HL-60 (cell line): ENCODE measurements at places on chromosomes 11 and 22.
A peak's percentile ranks its signal among the peaks of the same experiment; 100 is the strongest.

DNA sequence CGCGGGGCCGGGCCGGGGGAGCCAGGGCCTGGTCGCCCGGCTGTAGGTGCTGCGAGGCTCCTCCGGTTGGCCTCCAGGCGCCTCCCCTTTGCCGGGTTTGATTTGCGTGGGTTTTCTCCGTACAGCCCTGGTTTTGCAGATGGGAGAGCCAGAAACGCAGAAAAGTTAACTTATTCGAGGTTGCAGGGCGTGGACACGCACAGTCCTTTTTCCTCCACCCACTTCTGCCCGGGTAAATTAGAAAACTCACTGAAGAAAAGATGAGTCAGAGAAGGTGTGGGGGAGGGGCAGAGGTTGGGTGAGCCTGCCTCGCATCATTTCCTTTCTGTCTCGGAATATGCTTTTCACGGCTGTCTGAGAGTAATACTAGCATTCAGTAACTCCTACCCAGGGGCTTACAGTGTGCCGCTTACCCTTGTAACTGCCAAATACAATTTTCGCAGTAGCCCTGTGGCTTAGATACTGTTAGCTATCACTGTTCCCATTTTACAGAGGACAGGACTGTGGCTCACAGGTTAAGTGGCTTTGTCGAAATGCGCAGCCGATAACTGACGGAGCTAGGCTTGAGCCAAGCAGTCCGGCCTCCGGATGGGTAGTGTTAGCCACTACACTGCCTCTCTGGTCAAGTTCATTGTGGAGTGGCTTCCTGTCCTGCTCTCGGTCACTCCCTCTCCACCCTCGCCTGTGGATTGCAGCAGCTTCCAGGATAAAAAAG, 812 bp downstream of the FADD start:
- peak; percentile 84 for DNase-seq

DNA sequence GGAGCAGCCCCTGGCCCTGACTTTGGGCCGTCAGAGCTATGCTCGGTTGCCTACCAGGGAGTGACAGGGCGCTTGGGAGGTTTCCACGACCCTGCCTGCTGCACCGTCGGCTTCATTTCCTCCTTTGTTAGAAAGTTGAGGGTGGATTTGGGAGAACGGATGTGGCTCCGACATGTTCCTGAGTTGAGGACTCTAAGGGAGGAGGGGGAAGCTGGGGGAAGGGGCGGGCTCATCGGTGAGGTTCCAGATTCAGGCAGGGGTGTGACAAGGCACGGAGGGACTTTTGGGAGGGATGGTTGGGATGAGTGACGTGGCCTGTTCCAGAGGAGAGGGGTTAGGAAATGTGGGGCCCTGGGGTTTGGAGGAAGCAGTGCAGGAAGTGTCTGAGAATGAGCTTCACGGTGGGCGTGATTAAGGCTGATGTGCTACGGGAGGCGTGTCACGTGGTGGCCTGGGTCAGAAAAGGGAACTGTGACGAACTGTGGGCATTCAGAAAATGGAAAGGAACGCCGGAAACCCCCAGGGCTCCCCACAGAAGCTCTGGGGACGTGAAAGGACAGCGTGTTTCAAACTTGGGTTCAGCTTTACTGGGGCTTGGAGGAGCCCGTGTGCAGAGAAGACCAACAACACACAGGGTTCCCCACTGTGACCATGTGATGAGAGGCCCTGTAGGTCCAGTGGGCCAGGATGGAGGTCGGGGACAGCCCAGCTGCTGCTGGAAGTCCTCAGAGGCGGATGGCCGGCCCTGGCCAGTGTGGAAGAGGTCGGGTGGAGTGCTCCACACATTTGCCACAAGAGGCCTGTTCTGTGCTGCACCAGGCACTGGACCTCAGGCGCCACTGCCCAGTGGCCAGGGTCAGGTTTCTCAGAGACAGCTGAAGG, 2.8 kb downstream of the PARVB start:
- DNase-seq = peak; percentile 92

DNA sequence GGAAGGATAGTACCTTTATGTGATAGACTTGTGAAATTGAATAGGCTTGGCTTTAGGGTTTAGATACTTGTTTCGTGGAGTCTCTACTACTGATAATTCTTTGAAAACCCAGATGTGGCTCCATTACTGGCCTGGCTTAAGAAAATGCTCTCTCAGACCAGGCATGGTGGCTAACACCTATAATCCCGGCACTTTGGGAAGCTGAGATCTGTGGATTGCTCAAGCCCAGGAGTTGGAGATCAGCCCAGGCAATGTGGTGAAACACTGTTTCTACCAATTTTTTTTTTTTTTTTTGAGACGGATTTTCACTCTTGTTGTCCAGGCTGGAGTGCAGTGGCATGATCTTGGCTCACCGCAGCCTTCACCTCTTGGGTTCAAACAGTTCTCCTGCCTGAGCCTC, 40.9 kb downstream of the ATG13 start:
- DNase-seq = peak; percentile 42

DNA sequence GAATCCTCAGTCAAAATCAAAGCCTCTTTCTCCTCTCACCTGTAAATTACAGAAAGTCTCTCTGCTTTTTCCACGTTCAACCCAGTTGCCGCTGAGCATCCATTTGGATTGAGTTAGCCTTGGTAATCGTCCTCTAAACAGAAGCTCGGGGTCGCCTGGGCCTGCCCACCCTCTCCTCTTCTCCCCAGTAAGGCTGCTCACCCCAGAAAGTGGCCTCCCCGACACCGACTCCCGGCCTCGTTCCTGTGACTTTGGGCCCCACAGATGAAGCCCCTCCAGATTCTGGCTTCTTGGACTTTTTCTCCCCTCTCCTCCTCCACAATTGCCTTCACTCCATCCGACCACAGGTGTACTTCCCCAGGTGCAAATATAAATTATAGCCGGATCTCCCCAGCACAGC, 1500.0 kb downstream of the BRD1 start:
- no peak for DNase-seq

GRCh38 chr11:112534208-112534607, 273.5 kb upstream of the PLET1 start:
- no peak for DNase-seq

DNA sequence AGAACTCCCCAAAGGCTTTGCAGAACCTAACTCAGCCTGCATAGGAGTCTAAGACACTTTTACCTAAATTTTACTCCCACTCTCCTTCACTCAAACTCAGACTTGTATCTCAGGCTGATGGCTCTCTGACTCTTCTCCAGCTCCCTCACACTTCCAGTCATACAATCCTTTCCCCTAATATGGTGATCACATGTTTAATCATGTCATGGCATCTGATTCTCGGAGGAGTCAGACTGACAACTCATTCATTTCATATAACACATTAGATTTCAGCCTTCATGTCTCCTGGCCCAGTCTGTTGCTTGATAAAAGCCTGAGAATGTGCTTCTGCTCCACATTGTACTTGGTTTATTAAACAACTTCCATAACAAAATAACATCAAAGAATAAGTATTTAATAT, 1503.9 kb upstream of the TENM4 start:
- DNase-seq = no peak

DNA sequence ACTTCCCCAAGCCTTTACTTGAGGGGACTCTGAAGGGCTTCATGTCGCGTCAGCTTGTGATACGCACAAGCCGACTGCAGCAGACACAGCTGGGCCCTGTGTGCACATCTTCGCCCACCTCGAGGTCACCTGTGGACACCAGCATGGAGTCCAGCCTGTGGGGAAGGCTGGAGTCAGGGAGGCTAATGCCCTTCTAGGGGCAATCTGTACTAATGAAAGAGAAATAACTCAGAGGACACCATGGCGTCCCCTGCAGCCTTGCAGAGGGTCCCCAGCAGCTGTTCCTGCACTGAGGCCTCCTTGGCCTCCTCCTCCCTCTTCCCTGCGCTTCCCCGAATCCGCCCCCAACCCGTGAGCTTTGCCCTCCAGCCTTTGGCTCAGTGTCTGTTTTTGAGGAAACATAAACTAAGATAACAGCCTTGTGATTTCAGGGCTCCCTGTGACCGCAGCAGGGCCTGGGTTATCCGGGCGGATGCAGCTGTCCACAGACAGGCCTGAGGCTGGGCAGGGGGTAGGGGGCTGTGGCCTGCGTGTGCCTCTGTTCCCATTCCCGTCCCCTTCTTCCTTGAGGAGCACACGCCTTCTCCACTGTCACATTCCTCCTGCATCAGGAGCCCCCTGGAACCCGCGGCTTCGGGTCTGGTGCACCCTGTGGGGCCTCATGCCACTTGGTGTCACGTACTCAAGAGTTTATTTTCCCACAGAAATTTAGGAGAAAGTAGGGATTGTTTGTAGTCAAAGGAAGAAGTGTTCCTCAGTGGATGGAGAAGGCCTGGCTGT, 25.0 kb downstream of the KRTAP5-5 start:
- no peak for DNase-seq

- no peak for DNase-seq
Observed at GRCh38 chr11:97033178-97033577, 643.4 kb downstream of the JRKL start.

DNA sequence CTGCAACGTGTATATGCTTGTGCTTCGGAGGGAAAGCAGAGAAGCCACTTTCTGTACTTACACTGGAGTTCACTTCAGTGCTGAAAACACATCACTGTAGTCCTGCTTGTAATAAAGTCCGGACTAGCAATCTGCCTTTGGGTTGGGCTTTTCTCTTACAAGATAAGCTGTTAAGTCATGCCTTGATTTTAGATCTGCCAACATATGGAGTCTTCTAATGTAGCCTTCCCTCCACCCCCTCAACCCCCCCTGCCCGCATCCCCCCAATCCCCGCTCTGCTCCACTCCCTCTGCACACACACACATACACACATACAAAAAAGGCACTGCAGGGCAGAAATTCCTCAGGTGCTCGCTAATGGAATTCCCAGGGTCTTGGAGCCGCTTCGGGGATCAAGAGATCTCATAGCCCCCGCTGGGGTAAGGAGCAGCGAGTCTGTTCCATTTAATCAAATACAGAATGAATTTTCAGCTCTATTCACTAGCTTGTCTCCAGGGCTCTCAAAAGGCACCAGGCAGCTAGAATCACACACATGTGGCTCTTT, 3.4 kb downstream of the CDON start:
- no peak for DNase-seq

DNA sequence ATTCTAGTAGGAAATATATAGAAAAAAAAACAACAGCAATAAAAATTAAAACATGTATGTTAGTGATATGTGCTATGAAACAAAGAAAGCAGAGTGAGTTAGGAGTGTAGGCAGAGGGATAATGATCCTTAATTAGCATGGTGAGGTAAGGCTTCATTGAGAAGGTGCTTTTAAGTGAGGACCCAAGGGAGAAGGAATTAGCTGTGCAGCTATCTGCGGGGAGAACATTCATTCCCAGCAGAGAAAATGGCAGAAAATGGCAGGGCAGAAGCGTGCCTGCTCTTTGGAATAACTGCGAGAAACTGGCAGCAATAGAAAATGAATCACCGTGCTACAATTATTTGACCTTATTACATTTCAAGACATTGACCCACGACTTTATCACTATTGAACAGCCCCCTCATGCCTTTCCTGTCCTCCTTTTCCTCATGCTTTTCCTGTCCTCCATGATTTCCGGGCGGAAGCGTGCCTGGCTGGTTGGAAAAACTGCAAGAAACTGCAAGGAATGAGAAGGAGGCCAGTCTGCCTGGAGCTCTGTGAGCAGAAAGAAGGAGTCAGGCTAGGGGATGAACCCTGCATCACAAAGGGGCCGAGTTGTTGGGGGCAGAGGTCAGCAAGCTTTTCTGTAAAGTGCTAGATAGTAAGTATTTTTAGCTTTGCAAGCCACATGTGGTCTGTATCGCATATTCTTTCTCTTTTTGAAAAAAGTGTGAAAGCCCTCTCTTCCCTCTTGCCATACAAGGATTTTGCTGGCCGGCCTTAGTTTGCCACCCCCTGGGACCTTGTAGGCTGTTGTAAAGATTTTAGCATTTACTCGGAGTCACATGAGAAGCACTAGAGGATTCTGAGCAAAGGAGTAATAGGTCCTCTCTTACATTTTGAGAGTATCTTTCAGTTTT, 37.1 kb upstream of the SWAP70 start:
- DNase-seq = no peak

DNA sequence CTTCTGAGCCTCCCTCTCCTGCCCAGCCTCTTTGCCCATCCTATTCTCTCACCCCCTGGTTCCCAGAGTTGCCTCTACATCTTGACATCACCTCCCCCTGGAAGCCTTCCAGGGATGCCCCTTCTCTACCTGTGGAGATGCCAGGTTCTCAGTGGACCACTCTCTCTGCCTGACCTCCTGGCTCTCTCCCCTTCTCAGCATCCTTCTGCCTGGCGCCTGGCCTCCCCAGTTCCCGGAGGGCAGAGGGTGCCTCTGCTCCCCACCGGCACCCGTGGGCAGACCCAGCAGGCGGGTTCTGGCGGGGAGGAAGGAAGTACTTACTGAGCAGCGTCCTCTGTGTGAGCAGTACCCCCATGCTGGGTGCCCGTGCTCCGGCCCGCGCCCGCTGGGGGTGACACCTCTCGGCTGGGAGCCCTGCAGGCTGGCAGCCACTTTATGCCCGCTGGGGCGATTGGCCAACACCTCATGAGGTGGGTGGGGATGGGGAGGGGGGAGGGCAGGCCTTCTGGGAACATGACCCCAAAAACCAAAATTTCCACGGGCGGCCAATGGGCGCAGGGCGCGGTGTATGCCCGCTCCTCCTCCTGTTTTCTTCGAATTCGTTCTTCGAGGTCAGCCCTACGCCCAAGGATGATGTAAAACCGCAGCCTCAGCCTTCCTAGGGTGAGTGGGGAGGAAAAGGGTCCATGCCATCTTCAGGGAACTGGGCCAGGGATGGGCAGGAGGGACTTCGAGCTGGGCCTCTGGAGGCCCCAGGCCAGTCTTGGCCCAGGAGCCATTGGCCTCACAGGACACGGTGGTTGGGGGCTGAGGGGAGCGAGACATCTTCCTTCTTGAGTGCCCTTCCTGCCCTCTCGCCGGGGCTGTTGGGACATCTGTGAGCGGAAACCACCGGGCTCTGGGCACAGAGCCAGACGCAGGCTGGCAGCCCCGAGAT, at the start of gene OSM:
Gene OSM (minus strand): TSS at position 407 of the 937 bp plus-strand sequence. CDS start 52 bp downstream, at position 355.
- peak; percentile 75 for DNase-seq

DNA sequence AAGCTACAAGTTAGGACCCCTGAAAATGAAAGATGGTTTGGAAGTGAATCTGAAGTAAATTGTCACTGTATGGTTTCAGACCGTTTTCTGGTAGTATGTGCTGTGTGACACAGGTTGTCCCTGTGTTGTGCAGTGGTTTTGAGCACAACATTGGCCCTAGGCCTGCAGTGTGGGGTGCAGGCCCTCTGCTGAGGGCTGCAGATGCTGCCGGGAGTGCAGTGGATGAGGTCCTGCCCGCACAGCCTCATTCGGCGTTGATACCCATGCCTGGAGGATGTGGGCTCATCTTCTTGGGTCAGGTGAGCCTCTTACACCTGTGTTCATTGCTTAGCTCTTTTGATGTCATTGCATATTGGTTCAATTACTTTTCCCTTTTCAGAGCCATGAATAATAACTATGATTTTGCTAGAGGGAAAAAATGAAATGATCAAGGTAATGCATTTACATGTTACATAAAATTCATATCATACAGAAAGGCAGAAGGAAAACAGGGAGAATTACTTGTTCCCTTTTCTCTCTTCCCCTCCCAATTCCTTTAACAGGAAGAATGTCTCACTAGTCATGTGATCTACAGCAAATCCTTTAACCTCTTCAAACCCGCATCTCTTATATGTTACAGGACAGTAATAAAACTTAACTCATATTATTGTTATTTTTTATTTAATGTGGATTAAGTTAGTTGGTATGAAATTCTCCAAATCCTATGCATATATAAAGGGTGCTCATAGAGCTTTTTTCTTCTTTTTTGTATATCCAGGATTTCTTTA, 48.7 kb downstream of the PTPRJ start:
- DNase-seq = no peak

- DNase-seq = no peak
Observed at GRCh38 chr22:29124777-29125442, 52.1 kb downstream of the KREMEN1 start.

- no peak for DNase-seq
Observed at GRCh38 chr11:108973402-108974162, 308.7 kb downstream of the DDX10 start.

- DNase-seq = no peak
Observed at GRCh38 chr11:110081462-110082376, 11.5 kb upstream of the ZC3H12C start.

- peak; percentile 69 for DNase-seq
Observed at GRCh38 chr11:2186669-2187279, 15.2 kb upstream of the TH start.
